ENCODE measurements at places on chromosomes 2 and 18.

GRCh38 chr2:215542690-215543089 lies 106.8 kb upstream of the FN1 start:
- DNase-seq = no peak

DNA sequence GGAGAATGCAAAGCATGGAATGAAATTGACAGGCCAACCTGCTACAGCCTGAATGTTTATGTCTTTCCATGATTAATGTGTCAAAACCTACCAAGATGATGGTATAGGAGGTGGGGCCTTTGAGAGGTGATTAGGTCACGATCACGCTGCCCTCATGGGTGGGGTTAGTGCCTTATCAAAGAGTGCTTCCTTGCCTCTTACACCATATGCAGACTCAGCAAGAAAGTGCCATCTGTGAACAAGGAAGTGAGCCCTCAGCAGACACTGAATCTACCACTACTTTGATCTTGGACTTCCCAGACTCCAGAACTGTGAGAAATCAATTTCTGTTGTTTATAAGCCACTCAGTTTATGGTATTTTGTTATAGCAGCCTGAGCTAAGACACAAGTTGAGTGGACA lies 147.5 kb upstream of the BCL2L11 start:
- no peak for DNase-seq

DNA sequence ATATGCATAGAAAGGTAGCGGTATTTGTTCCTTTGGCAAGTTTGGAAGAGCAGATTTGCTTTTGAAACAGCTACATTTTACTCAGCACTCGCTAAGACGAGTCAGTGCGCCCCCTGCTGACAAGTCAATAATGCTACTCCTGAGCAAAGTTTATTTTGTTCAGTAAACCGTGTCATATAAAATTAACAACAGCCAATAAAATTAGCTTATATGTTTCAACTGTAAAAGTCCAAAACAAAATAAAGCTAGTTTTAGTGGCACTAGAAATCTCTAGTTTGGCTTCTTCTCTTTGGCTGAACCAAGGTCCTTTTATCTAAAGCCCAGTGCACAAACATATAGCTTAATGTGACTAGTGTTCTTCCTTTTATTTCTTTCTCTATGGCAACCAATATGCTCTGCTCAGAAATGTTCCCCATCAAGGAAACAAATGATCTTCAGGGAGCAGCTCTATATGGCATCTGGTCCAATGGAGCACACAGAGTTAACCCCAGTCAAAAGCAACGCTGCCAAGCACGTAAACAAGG lies 4.2 kb upstream of the POU3F3 start:
- peak; percentile 69 for DNase-seq

GRCh38 chr18:8333961-8334360 lies 275.3 kb upstream of the RAB12 start:
- no peak for DNase-seq

GRCh38 chr18:44309185-44309584 lies 371.5 kb upstream of the SETBP1 start:
- DNase-seq = peak; percentile 73

GRCh38 chr2:64213532-64214275 lies 69.5 kb upstream of the PELI1 start:
- no peak for DNase-seq

- DNase-seq = no peak
Measured at GRCh38 chr2:9274701-9275343, 68.2 kb downstream of the ASAP2 start.

- DNase-seq = no peak
Measured at GRCh38 chr18:14959550-14959949, 211.6 kb downstream of the ANKRD30B start.

DNA sequence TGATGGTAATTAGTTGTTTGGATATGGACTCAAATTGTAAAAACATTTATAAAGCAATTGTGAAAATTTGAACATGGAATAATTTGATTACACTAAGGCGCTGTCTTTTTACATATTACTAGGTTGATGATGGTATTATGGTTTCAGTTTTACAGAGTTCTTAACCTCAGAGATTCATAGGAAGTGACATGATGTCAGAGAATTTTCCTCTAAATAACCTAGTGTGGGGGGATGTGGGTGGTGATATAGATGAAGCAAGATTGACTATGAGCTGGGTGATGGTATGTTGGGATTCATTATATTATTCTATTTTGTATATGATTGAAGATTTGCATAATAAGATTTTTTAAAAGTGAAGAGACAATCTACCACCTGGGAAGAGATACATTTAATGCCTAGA lies 45.9 kb upstream of the ATP5MC3 start:
- peak; percentile 2 for DNase-seq

- no peak for DNase-seq
Measured at GRCh38 chr2:84969511-84970209, 1.3 kb upstream of the KCMF1 start.

- no peak for DNase-seq
Measured at GRCh38 chr2:134410006-134410405, 156.1 kb downstream of the MGAT5 start.

DNA sequence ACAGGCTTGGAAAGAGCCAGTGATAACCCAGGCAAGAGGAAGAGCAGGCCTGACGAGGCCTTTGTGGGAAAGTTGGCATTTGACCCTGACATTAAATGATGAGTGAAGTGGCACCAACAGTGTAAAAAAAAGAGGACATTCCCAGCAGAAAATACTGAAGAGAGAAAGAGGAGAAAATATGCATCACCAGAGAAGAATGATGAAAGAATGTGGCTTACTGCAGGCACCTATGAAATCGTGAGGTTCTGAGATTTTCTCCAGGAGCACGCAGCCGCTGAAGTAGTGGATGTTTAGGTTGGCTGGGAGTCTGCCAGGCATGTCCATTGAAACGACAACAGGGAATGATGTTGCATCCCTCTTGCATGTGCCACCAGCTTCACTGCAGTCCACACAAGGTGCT lies 13.8 kb downstream of the EHD3 start:
- peak; percentile 50 for DNase-seq

DNA sequence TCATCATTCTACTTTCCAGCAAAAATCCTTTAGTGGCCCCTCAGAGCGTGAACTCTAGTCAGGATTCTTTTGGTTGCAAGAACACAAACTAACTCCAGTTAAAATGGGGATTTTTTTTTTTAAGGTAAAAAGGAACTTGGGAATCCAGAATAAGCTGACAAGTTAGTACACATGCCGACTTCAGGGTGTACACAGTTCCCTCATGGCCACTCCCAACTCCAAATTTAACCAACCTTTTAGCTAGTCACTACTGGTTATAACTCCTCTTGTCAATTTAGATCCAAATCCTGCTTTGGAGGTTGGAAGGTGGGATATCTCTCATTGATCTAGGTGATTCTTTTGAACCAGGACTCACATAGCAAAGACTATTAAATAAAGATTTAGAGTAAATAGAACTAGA lies 5.0 kb upstream of the PGAP1 start:
- DNase-seq = no peak

DNA sequence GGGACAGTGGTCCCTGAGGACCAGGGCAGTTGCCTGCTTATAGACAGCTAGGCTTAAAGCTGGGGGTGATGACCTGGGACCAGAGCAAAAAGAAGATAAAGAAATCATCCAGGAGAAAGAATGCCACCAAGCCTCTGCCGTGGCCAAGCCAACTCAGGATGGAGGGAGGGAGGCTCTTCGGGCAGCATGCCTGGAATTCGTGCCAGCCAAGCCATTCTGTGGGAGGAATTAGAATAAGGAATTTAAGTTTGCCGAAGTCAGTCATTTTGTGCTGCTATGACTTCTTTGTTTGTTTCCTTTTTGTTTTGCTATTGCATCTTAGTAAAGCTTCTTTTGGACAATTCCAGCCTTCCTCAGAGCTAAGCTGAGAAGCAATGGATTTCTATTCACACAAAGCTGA lies 124.1 kb downstream of the EN1 start:
- no peak for DNase-seq

DNA sequence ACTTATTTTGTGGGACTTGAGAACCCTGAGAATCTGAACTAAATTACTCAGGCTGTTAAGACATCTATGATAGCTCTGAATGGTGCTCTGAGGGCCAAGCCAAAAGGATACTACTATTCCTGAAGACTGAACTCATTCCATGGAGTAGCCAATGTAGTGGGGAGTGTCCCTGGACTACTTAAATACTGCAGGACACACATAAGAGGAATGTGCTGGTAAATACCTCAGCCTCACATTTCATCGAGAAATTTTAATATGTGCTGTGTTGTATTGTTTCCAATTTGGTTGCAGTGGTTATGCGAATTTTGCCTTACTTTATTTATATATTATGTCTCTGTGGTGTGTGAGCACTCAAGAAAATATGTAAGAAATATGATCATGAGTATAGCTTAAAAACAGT lies 264.4 kb upstream of the FIGN start:
- peak; percentile 88 for DNase-seq

DNA sequence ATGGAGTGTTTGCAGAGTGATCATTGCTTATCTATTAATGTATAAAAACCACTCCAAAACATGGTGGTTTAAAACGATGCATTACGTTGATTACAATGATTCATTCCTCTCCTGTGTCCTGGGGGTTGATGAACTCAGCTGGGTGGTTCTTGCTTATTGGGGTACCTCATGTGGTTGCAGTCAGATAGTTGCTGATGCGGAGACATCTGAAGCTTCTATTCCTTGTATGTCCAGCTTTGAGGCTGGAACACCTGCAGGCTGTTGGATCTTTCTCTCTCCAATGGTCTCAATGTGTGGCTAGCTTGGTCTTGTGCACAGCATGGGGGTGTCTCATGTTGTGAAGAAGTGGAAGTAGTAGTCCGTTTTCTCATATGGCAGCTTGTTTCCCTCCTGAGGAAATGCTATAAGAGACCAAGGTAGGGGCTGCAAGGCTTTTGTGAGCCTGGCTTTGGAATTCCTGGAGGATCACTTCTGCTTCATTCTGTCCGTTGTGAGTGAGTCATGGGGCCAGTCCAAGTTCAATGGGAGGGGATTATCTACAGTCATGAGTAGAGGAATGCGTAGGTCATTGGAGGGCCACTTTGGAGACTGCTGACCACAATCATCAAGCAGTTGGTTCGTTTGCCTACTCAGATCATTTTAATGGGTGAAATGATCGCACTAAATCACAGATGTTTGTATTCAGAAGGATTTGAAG lies 601.0 kb downstream of the SLC4A3 start:
- peak; percentile 99 for DNase-seq

- DNase-seq = no peak
Measured at GRCh38 chr2:41720331-41721251, 327.2 kb upstream of the PKDCC start.

DNA sequence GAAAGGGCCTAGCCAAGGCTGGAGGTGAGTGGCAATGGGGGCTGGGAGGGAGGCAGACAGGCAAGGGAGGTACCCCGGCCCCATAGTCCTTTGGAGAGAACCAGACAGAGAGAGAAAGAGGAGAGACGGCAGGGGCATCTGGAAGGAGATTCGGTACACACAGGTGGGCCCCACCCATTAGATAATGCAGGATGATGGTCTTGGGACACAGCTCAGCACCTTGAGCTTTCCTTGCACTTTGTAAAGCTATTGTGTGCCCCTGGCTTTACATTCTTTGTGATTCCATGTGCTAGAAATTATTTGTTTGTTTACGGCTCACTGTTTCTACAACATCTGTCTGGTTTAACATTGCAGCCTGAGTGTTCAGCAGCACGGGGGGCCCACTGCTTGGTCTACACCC lies 83.1 kb downstream of the CTAGE1 start:
- no peak for DNase-seq

- DNase-seq = no peak
Measured at GRCh38 chr2:33091541-33092123, 144.9 kb downstream of the LTBP1 start.

DNA sequence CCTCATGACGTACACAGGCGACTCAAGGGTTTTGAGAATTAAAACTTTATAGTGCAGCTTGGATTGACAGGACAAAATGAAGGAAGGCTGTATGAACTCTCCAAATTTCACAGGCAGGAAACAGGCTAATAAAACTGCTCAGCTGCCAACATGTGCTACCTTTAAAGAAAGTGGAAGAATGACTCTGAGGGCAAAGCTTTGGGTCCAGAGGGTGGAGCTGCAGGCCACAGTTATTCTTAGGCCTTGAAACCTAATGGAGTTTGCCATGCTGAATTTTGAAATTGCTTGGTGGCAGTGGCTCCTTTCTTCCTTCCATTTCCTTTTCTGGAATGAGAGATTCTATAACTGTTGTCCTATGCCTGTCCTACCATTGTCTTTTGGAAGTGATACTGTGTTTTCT lies 34.8 kb downstream of the HAT1 start:
- DNase-seq = no peak

DNA sequence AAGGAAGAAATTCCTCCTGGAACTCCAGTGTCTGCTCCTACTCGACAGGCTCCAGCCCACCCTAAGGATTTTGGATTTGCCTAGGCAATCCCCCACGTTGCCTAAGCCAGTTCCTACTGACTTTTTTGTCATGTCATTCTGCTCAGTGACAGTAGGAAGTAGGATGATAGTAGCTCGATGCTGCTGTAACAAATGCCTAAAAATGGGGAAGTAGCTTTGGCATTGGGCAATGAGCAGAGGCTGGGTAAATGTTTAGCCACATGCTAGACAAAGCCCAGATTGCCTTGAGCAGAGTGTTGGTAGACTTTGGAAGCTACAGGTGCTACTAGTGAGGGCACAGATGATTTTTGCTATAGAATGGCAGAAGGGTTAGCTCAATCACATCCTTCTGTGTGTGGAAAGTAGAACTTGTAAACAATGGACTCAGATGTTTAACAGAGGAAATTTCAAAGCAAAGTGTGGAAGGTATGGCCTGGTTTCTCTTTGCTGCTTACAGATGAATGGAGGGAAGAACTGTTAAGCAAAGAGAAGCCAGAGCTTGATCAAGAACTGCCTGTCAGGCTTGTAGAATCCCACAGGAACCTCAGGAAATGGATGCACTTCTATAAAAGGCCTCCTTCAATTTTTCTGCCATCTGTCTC lies 154.8 kb downstream of the RNF144A start:
- no peak for DNase-seq

GRCh38 chr2:235129850-235130249 lies 178.0 kb downstream of the SH3BP4 start:
- peak; percentile 51 for DNase-seq

GRCh38 chr2:104889291-104889959 lies 35.5 kb downstream of the POU3F3 start:
- no peak for DNase-seq

- DNase-seq = peak; percentile 42
Measured at GRCh38 chr2:7634409-7634808, 717.2 kb downstream of the RNF144A start.

- peak; percentile 59 for DNase-seq
Measured at GRCh38 chr2:182435754-182436153, 8.9 kb upstream of the PDE1A start.

- DNase-seq = no peak
Measured at GRCh38 chr2:109631741-109632140, 17.6 kb downstream of the SOWAHC start.

Data from fibroblast of upper back skin (primary cell).